ENCODE measurements at places on chromosomes 1 and 21.

- DNase-seq, result no peak
These were observed 48.3 kb upstream of the DPH5 start for GRCh38 chr1:101073836-101074235.

- peak; percentile 31 for DNase-seq
These were observed at the start of gene SYT14 for GRCh38 chr1:209937996-209938959. SYT14 (plus strand) TSS chr1:209938217; CDS start chr1:209938265, 48 bp downstream.

GRCh38 chr21:16345757-16346156 is 616.0 kb downstream of the USP25 start:
- no peak for DNase-seq

DNA sequence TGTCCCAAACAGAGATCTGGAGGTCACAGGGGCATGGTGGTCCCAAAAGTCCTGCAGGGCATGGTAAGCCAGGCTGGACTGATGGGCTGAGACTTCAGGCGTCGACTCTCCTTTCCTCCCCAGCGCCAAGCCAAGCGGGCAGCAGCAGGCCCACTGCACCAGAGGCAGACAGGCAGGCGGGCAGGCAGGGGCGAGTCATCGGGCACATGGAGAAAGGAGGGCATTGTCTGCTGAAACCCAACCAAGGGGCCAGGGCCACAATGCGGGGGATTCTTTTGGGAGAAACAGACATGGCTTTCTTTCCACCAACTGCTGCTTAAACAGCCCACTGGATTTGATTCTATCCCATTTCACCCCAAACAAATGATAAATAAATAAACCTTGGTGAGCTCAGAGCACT is 46.2 kb downstream of the TRABD2B start:
- no peak for DNase-seq

DNA sequence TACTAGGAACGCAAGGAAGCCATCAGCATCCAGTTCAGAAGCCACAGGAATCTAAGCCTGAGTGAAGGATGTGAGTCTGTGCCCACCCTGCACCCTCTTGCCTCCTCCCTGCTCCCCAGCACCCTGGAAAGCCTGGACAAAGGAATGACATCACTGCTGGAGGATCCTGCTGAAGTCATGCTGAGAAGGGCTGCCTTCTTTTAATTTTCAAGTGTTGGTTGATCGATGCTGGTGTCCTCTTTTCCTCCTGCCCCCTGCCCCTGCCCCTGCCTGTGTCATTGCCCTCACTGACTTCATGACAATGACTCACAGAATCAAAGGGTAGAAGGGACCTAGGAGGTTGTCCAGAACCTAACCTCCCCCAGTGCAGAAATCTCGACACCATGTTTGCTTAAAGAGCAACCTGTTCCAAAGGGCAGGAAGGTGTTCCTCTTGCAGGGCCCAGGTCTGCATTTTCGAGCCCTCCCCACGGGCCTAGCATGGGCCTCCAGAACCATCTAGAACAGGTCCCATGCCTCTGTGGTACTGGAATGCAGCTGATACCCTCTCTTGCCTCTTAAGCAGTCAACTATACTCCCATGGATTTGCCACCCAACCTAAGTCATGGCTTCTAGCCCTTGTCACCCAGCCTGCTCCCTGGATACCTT is 9.6 kb downstream of the DHRS3 start:
- DNase-seq, result no peak
